Retinal pigment epithelial cell (primary cell): ENCODE measurements at places on chromosomes 1 and 21.

- no peak for DNase-seq
Observed at GRCh38 chr1:214493126-214493796, 58.1 kb downstream of the PTPN14 start.

- DNase-seq = no peak
Observed at GRCh38 chr1:90781534-90781933, 64.4 kb upstream of the BARHL2 start.

GRCh38 chr1:56376188-56376984, 203.0 kb downstream of the PLPP3 start:
- no peak for DNase-seq

- peak; percentile 47 for DNase-seq
Observed at GRCh38 chr1:164780863-164781262, 221.9 kb downstream of the PBX1 start.

- no peak for DNase-seq
Observed at GRCh38 chr1:107920561-107920960, 44.4 kb downstream of the VAV3 start.

DNA sequence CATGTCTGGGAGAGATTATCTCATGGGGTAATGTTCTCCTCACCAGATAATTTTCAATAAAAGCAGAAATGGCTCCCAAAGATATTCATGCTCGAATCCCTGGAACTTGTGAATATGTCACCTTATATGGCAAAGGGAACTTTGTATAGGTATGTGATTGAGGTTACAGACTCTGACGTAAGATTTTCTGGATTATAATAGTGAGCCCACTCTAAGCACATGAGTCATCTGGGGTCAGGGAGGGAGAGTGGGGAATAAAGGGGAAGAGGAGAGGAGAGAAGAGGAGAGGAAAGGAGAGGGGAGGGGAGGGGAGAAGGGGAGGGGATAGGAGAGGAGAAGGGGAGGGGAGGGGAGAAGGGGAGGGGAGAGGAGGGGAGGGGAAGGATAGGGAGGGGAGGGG, 1193.9 kb downstream of the PLA2G4A start:
- DNase-seq = peak; percentile 20

DNA sequence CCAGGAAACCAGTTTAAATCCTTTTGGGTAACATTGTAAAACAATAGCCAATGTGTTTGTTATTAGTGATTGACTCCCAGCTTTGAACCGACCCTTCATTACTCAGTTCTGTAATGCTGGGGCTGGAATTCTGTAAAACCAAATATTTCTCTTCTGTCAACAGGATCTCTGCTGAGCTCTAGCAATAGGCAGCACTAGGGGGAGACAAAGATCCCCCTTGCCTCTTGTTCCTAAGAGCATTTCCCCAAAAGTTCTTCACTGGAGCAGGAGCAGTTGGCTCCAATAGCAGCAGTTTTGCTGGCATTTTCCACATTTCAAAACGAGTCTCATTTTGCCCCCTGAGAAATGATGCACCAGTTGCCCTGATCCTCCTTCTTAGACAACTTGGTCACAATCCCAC, 1671.1 kb downstream of the MRPL39 start:
- DNase-seq = no peak

DNA sequence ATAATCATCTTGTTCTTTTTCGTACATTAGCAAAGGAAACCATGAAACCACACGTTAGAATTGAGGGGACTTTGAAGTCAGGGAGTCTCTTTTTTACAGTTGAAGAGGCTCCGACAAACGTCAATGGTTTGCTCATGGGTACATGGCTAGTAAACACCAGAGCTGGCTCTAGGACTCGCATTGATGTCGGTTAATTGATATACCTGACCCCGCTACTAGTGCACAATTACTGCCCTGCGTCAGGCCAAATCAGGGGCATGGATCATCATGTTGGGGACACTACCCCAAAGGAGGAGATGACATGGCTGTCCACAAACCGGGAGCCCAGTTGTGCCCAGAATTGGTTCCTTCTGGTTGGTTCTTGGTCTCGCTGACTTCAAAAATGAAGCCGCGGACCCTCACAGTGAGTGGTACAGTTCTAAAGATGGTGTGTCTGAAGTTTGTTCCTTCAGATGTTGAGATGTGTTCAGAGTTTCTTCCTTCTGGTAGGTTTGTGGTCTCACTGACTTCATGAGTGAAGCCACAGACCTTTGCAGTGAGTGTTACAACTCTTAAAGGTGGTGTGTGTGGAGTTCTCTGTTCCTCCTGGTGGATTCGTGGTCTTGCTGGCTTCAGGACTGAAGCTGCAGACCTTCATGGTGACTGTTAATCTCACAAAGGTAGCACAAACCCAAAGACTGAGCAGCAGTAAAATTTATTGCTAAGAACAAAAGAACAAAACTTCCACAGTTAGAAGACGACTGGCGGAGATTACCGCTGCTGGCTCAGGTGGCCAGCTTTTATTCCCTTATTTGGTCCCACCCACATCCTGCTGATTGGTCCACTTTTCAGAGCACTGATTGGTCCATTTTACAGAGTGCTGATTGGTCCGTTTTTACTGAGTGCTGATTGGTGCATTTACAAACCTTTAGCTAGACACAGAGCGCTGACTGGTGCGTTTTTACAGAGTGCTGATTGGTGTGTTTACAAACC, 126.9 kb upstream of the ERRFI1 start:
- DNase-seq = no peak

GRCh38 chr1:53458634-53459033, 565 bp upstream of the DMRTB1 start:
- DNase-seq = no peak

- DNase-seq = no peak
Observed at GRCh38 chr1:193846876-193847604, 660.6 kb upstream of the B3GALT2 start.

- no peak for DNase-seq
Observed at GRCh38 chr1:219324171-219324570, 150.5 kb downstream of the LYPLAL1 start.

- DNase-seq = no peak
Observed at GRCh38 chr1:48851638-48852037, 74.9 kb upstream of the BEND5 start.

DNA sequence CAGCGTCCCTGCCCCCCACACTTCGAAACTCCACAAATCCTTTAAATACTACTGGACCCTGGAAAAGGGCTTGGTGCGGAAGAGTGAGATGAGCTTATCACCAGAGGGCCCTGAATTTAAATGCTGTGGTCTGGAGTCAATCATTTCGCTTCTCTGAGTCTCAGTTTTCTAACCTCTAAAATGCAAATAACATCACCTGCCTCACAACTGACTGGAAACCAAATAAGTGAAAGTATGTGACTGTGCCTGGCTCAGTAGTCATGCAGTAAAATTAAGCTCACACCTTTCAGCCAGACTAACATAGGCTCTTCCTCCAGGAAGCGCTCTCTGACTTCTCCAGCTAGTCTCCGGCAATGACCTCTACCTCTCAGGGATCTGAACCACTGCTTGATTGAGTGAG, 4.2 kb downstream of the GJA4 start:
- DNase-seq = no peak

DNA sequence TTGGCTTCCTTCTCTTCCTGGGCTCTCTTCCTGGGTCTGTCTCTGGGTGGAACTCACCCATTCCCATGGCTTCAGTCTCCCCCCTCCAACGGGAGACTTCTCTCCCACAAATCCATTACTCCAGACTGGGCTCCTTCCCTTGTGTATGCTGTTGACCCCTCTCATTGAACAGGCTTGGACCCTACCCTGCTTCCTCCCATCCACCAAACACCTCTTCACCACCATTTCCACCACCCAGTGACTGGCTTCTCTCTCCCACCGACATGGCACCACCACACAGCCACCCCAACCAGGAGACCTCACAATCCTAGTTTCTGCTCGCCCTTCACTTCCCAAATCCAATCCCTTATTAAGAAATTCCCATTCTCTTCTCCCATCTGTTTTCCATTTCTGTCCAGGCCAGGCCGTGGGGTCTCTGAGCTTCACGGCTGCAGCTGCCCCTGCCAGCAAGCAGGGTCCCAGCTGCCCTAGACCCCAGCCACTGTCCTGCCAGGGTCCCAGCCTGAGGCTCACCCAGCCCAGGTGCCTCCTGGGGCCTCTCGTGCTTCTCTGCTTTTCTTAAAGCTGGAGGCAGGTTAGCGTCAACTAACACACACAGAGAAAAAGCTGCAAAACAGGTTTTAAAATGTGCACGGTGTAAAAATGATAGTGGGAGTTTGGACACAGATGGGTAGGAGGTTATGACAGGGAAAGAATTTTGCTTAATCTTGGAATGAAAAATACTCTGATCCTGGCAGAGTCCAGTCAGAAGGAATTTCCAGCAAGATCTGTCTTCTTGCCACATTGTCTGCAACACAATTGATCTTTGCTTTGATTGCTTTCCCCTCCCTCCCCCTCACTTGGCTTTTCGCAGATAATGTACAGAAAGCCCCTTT, 383.8 kb upstream of the VAMP3 start:
- DNase-seq = no peak
